ENCODE measurements at places on chromosomes 1 and 21. TPM values are rescaled to one million over a fixed set of nuclear protein-coding genes. Genes with fewer than 3 reads are reported as not detected.

- DNase-seq: no peak
Observed at GRCh38 chr1:172484252-172484651, 40.4 kb upstream of the PIGC start.

GRCh38 chr1:229116114-229116513 is 154.8 kb upstream of the RAB4A start:
- no peak for DNase-seq

- DNase-seq: no peak
Observed at GRCh38 chr21:14243874-14244273, 27.9 kb downstream of the RBM11 start.

GRCh38 chr1:29868944-29869343 is 632.6 kb downstream of the PTPRU start:
- no peak for DNase-seq

DNA sequence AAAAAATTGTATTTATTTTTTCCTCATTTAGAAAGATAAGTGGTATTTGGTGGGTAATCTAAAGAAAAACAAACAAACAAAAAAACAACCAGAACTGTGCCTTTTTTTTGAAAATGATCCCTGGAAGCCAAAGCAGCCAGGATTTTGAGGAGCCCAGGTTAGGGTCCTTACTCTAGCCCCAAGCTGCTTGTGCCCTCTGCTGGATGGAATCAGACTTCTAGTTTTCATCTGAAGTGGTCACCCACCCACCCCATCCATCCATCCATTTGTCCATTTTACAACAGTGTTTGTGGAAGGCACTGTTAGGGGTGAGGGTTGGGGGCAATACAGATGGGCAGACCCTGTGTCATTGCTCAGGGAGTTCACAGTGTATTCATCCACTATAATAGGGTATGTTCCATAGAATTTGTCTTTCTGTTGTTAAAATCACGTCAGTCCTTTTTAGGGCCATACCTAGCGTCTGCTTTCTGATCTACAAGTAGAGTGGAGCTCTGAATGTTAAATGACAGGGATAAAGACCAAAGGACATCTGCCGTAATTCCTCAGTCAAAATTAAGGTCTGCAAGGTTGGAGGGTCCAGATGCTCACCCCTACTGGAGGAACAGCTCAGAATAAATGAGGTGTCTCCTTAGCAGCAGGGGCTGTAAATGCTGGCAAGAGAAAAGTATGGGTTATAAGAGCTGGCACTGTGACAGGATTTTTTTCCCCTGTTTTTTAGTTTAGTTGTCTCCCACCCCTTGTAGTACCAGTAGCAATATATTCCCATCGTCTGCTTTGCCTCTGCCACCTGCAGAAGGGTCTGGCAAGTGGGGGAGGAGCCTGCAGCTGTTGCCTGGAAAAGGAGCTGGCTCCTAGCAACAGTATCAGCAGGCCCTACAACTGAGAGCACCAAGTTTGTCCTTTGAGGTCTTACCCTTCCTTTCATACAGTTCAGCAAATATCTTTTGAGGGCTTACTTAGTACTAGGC is 3.2 kb downstream of the LRRC42 start:
- DNase-seq: no peak

DNA sequence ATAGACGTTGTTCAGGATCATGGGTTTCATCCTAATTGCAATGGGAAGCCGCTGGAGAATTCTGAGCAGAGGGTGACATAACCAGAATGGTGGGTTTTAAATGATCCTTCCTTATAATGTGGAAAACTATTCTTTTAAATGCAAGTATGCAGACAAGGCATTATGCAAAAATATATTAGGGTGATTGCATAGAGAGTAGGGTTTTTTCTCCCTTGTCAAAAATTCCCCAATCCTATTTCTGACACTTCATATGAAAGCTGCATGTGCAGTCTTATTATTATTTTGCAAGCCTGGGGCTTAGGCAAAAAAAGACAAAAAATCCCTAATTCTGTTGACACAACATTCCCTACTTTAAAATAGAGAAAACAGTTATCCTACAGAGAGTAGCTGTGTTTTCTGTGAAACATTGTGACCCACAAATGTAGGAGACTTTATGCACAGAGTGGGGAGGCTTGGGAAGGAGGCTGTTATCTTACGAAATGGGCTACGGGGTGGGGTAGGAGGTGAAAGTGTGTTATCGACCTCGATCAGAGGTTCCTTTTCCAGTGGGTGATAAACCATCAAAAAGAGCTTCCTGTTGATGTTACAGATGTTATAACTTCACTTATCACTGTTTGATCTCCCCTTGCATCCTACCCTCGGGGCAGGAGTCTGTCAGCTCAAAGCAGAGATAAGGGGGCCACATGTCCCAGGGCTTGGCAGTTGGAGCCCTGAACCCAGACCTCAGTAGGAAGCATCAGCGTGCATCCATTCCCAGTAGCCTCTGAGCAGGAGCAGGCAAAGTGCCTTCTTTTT is 27.2 kb downstream of the RHEX start:
- DNase-seq: no peak

DNA sequence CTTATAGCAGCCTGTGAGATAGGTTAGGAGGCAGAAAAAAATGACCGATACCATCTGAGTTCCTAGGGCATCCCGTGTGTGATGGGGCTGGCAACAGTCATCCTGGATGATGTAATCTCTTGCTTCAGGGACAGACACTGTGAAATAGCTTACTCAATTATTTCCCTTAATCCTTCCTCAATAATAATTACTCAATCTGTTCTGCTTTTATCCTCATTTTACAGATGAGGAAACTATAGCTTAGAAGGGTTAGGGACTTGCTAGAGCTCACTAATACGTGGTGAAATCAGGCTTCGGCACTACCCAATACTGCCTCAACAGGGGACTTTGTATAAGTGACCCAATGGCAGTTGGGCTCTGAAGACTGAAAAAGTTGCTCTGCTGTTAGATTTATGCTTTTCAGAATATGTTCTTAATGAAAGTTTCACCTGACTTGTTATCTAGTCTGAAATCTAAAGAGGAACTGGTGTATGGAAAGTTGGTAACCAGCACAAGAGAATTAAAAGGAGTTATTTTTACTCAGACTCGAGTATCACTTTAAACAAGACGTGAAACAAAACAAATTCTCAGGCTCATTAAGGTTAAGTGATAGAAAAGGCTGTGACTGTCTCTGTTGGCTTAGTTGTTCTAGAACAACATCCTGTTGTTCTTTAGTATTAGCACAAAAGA is 14.4 kb downstream of the CD55 start:
- DNase-seq: no peak

DNA sequence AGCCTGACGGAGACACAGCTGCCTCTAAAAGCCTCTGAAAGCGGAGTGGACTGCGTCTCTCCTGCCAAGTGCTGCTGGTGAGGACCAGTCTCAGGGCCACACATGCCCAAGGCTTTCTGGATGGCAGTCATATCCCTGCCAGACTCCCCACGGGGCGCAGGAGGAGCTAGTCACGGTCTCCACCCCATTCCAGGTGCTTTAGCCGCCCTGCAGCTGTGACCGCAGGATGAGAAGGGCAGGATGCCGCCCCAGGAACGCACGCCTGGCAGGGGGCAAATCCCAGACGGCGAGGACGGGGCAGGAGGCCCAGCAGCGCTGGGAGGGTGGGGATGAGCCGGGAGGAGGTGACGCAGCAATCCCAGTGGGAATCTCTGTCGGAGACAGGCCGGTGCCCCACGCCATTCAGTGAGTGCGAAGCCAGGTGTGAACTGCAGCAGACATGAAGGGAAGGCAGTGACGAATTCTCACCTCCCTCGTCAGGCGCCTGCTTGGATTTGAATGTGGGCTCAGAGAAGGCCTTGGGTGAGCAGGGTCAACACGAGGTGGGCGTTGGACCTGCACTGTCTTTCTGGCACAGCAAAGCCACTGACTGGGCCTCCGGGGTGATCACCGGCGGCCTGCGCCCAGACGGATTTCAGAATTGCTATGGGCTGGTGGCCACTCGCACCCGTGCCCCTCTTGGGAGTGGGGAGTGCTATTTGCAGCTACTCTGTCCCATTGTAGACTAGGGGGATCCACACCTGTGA is 38.5 kb upstream of the SLC19A1 start:
- DNase-seq: no peak

The FAM131C gene
- total RNA-seq: not detected

- DNase-seq: no peak
Observed at GRCh38 chr1:91807921-91808620, 77.9 kb downstream of the TGFBR3 start.

- no peak for DNase-seq
Observed at GRCh38 chr1:75074831-75075395, 59.3 kb upstream of the LHX8 start.

GRCh38 chr1:8090241-8090702 is 64.2 kb upstream of the ERRFI1 start:
- DNase-seq: no peak

GRCh38 chr1:155526356-155526755 is 36.2 kb downstream of the ASH1L start:
- no peak for DNase-seq

The MYOC gene
- not detected for total RNA-seq

- no peak for DNase-seq
Observed at GRCh38 chr1:195715652-195716051, 892.6 kb downstream of the KCNT2 start.

- peak; percentile 26 for DNase-seq
Observed at GRCh38 chr1:236416165-236416564, 22.1 kb downstream of the EDARADD start.

DNA sequence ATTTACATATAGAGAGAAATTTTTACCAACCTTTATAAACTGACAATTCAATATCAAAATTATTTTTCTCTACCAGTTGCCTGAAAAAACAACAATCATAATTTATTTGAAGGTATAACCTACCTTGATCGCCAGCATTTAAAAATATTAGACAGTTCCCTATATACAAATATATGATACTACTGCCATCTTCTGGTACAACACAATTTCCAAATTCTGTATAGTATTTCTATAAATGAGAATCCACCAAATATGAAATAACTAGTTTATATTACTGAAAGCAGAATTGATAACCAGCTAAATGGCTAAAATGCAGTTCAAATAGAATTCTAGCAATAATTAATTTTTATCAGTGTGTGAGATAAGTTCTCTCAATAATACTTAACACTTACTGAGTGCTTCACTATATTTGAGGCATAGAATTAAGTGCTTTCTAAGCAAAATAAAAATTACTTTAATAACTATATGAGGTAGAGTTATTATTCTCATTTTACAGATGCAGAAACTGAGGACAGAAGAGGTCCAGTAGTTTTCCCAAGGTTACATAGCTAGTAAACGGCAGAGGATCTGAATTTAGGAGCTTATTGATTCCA is 75.6 kb downstream of the PIGK start:
- no peak for DNase-seq

The EFNA1 gene
- total RNA-seq: 4.7 TPM

DNA sequence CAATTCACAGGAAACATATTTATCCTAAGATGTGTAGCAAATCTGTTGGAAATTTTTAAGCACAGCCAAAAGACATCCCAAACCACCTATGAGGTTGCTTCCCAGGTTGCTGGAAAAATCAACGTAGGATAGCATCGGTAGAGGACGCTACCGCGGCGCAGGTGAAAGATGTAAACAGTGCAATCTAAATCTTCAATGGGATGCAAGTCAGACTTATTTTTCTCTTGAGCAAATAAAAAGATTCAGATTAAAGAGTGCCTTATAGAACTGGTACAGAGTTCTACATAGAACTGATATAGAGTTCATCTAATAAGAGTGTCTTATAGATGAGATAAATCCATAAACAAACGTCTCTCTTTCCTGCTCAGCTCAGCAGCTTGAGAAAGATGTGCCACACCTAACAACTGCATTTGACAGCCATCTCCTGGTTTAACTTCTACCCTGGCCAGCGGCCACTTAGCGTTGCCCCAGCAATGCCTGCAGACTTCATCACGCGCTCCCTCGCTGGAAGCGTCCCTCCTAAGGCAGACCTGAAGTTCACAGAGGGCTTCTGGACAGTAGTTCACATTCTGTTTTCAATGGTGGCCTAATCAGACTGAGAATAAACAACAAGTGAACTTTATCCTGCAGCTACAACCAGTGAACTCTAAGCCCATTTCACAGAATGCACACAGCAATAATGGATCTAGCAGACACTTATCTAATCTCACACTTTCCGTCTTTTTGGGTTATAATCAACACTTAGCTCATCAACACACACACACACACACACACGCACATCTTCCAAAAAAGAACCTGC is 164.5 kb downstream of the TOMM20 start:
- DNase-seq: no peak

DNA sequence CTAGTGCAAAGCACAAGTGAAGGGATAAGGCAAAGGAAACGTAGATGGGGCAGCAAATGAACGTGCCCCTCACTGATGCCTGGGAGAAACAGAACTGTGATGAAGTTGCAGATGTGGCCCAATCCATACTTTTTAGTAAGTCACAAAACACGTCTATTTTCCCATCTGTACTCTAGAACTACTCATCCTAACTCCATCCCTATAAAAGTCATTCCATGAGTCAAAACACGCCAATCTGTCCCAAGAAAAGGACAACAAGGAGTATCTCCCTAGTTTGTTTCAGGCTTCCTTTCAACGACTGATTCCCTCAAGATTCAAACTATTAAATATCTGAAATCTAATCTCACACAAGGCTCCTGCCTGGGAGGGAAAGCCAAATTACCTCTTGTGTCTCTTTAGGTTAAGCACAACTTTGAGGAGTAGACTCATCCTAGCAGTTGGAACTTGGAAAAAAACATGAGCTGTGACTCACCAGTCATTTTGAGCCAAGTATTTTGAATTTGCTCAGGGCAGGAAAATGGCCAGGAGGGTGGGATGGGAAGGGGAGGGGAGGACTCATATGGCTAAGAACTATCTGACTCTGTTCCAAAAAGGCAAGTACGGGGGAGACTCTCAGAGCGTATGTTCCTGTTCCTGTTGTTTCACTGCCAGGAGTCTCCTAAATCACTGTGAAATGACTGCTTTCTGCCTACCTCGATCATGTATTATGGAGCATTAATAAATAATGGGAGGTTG is 214.5 kb upstream of the CAMK1G start:
- no peak for DNase-seq

- no peak for DNase-seq
Observed at GRCh38 chr1:219771080-219771479, 157.3 kb downstream of the SLC30A10 start.

GRCh38 chr1:55538428-55538827 is 323.3 kb upstream of the USP24 start:
- DNase-seq: no peak

The NPPA gene
- total RNA-seq: not detected

DNA sequence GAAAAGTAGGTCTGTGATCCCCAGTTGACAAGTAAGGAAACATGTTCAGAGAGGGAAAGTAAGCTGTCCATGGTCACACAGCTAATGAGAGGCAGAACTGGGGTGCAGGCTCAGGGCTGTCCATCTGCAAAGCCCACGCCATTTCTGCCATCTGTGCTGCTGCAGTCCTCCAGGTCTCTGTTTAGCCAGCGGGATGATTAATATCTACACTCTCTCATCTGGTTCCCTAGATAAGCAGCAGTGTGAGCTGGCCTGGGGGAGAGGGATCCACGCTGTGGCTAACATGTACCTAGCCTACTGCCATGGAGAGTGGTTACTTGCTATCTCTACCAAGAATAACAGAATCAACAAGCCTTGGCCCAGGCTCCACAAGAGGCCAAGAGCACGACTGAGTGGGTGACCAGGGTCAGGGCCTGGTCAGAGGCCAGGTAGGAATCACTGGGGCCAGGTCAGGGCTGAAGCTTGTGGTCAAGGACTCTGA is 75.2 kb downstream of the TRABD2B start:
- no peak for DNase-seq
